ENCODE measurements at places on chromosomes 5 and 9.
A peak's percentile ranks its signal among the peaks of the same experiment; 100 is the strongest.

DNA sequence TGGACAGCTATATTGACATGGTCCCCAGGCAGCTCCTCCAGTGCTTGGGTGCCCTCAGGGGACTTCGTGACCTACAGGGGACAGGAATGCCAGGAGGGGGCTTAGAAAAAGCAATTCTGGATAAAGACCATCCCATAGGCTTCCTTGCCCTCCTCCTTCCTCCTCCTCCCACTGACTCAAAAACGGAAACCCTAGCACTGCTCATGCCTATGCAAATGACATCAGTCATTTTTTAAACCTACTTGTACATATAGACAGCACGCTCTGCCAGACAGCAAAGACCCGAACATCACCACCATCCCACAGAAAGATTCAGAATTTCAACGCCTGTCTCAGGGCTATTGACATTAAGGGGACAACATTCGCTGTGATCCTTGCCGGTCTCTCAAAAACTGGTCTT lies 11.0 kb downstream of the IGFBPL1 start:
- DNase-seq: no peak

DNA sequence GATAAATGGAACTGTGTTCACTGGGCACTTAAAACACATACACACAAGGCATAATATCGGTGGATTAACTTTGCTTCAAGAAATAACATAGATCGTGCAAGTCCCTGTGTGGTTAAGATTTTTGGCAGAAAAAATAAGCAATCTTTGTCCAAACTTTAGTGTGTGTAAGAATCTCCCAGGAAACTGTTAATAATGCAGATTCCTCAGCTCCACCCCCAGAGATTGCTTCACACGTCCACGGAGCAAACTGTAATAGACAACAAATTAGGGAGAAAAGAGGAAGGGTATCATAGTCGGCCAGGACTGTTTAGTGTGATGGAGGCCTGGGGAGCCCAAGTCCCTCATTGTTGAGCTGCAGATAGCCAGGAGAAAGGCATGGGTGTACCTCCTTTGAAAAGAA lies 84.8 kb downstream of the PJA2 start:
- no peak for DNase-seq

GRCh38 chr9:100011062-100011681 lies 87.6 kb downstream of the ERP44 start:
- peak; percentile 4 for DNase-seq

DNA sequence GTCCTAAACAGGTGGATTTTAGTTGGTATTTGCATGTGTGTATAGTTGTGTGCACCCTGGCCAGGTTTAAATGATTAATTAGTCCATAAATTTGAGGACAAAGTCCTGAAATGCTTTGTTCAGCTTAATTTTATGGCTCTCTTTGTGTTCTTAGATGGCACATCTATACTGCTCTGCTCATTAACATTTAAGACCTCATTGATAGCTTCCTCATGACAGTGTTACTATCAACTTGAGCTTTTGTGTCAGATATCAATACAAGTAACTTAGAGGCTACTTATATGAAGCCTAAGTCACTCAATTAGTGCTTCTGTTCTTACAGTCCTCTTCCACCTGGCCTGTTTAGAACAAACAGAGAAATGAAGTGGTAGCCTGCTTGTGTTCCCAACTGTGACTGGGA lies 240.9 kb downstream of the TRPM3 start:
- DNase-seq: no peak
